ENCODE measurements at places on chromosomes 6 and 20. TPM values are rescaled to one million over a fixed set of nuclear protein-coding genes. Genes with fewer than 3 reads are reported as not detected.

The RBM24 gene
- 2.5 TPM for total RNA-seq

The DEFB132 gene
- total RNA-seq: not detected

The OR2H1 gene
- not detected for total RNA-seq

The MYO6 gene
- 14.4 TPM for total RNA-seq

The KIAA0408 gene
- 1.3 TPM for total RNA-seq

The TRIM15 gene
- not detected for total RNA-seq

The SPATA25 gene
- total RNA-seq: 3.6 TPM

The FLRT3 gene
- 5.1 TPM for total RNA-seq

The SMIM13 gene
- total RNA-seq: 6.7 TPM

The OR2J3 gene
- not detected for total RNA-seq

The BMP2 gene
- 15.9 TPM for total RNA-seq

The CGA gene
- not detected for total RNA-seq

The HLA-DOA gene
- total RNA-seq: not detected

The GCNT2 gene
- 2.1 TPM for total RNA-seq

The ERVFRD-1 gene
- not detected for total RNA-seq

All from fibroblast of lung (primary cell).